NCI-H774 (cell line): ENCODE measurements at places on chromosomes 5 and 9.

- DNase-seq, result peak; percentile 60
Observed at GRCh38 chr9:106731910-106732309, 131.1 kb upstream of the ZNF462 start.

DNA sequence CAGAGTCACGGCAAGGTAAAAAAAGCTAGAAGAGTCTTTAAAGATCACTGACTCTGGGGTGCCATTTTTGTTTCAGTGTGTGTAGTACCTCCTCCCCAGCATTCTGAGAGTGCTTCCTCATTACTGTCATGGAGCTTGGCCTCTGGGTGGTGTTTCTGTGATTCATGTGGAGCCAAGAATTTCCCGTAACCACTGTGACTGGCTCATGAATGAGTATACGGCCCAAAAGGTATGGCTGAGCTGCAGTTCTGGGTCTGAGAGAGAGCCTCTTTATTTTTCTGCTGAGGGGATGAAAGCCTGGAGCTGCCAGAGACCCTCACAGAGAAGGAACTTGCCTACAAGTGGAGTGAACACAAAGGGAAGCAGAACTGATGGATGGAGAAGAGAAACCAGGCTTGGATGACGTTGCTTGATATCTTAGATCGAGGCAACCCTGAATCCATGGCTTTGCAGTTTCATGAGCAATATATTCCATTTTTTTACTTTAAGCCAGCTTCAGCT is 85.6 kb downstream of the PTTG1 start:
- DNase-seq, result no peak

GRCh38 chr9:137445275-137445807 is 4.2 kb upstream of the ENTPD8 start:
- peak; percentile 78 for DNase-seq

GRCh38 chr5:97888439-97888838 is 705.4 kb upstream of the RIOK2 start:
- no peak for DNase-seq

GRCh38 chr9:20357037-20357432 is 265.3 kb downstream of the MLLT3 start:
- DNase-seq, result no peak

GRCh38 chr5:97752871-97753270 is 569.8 kb upstream of the RIOK2 start:
- no peak for DNase-seq

- DNase-seq, result no peak
Observed at GRCh38 chr5:110751902-110752762, 13.3 kb downstream of the SLC25A46 start.

- DNase-seq, result peak; percentile 51
Observed at GRCh38 chr5:145681686-145682085, 153.5 kb downstream of the PRELID2 start.

DNA sequence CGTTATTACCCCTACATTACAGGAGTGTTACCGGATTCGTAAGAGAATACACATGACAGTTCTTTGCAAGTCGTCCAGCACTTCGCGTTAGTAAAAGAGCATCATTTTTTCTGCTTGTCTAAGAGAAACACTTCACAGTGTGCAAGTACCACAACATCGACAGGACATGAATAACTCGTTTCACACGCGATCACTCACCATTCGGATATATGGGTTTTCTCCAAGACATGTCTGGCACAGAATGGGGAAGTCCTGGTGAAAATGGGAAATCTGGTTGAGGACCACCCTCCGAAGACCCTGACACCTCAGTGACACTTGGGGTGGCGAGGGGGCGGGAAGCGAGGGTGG is 642 bp downstream of the RBM22 start:
- no peak for DNase-seq

DNA sequence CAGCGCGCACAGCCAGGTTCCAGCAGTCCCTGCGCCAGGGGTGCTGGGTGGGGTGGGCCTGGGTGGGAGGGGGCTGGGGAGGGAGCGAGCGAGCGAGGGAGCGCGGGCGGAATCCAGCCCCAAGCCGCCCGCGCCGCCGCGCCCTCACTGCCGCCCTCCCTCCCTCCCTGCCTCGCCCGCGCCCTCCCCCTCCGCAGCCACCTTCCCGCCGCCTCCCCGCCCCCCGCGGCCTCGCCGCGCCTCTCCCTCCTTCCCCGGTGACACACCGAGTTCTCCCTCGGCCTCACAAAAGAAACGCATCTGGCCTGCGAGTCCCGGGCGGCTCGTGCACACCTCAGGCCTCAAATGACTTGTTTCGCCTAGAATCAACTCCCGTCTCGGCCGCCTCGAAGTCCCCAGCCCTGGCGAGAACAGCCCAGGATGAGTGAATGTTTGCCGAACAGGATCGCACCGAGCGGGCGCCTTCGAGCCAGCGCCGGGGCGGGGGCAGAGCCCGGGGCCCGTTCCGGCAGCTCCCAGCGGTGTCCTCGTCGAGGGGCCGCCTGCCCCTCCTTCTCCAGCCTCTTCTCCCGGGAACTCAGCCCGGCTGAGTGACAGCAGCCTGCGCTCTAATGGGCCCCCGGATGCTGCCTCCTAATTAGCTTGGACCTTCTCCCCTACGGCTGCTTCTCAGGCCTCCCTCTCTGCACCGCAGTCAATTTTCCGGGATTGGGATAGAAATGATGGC is 371 bp upstream of the PITX1 start:
- peak; percentile 39 for DNase-seq

GRCh38 chr5:124393584-124394379 is 352.7 kb downstream of the ZNF608 start:
- DNase-seq, result no peak

- no peak for DNase-seq
Observed at GRCh38 chr9:36165826-36166167, 3.4 kb upstream of the CCIN start.

DNA sequence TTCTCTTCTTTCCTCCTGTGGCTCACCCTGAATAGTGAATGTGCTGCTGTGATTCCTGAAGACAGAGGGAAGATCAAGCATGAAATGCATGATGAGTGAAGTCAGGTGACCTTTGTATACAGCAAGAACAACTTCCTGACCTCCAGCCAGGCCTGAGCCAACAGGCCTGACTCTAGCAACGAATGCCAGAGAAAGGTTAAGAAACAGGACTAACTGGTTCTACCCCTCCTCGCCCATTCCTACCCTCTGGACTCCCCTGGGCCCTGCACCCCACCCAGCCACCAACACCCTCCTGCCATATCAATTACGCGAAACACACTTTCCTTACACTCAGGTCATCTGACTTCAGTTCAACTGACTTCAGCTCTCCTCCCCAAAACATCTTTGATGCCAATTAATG is 4.9 kb downstream of the SUSD1 start:
- no peak for DNase-seq

DNA sequence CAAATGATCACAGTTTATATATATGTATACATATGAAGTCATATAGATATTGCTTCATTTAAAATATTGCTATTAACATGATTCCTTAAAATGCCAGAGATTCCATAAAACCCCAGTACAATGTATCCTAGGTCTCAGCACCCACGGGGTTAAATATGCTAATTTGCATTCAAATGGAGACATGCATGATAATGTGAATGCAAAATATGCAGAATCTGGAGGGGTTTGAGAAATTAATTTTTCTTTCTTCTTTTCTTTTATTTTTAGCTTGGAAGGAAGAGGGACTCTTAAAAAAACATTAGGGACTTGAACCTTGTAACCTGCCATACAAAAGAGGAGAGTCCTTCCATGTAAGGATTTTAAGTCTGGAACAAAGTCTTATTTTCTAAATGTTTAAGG is 211.9 kb downstream of the MEF2C start:
- no peak for DNase-seq

- peak; percentile 33 for DNase-seq
Observed at GRCh38 chr5:81187885-81188284, 45.2 kb upstream of the CKMT2 start.

- no peak for DNase-seq
Observed at GRCh38 chr9:94085062-94085639, 887 bp downstream of the PTPDC1 start.

GRCh38 chr5:154862766-154863165 is 4.3 kb downstream of the CNOT8 start:
- no peak for DNase-seq

DNA sequence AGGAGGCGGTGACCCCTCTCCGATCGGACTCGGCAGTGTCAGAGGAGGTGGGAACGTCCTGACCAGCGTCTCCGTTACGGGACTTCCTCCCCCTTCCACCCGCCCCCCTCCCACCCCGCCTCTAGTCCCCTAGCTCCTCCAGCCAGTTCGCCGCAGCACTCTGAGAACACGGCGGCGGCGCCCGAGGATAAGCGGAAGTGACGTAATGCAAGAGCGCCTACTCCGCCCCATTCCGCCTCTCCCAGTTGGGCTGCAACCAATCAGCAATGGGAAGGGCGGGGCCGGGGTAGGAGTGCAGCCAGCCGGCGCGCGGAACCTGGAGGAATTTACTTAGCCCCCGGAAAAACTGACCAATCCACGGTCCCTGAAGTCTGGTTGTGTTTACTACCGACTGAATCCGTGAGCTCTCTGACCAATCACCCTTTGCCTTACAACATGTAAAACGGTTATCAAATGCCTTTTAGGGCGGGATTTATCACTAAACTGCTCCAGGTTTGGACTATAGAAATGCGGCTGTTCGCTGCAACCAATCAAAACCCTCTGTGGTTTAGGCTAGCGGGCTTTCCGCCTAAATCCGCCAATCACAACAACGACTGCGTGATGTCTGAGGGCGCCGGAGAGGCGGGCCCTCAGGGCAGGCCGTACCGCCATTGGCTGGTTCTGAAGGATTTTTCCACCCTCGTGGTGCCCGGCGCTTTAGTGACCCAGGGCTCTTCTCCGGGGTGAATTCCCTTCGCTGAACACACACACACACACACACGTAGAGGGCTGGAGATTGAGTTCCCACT is at the start of gene ZBTB5:
ZBTB5 (minus strand) TSS at position 202 of the 788 bp plus-strand sequence. CDS start 22,899 bp downstream, outside the sequence.
- DNase-seq, result peak; percentile 99

DNA sequence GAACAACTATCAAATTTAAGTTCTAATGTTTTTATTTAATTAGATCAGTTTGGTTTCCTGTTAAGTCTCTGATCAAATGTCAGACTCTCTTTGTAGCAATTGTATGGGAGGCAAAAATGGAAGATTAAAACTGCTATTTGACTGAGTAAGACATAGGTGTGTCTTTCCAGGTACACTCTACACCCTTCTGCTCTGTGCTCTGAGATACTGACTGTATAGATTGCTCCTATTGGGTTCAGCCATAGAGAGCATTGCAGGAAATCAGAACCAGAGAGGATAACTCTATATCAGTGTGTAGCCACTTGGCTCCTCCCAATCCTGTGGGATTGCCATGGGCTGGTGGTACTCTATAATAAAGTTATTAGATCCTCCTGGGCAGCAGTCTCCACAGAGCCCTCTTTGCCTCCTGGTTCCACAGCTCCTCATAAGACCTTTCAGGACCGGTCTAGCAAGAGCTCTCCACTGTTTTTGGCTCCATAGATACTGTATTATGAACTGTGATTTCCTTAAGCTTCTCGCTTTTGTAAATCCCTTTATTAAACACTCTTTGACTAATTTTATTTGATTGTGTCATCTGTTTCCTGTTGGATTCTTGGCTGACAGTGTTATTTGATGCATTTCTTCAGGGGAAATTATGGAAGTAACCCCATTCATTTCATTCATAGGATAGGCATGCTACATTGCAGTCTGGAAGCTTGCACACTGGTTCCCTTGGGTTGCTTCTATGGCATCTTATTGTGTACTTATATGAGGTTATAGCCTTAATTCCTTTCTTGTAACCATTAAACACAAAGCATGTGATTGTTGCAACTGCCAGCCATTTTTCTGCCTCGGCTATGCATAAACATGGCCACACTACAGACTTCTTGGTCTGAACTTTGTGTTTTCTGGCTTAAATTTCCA is 115.6 kb downstream of the VCAN start:
- no peak for DNase-seq

DNA sequence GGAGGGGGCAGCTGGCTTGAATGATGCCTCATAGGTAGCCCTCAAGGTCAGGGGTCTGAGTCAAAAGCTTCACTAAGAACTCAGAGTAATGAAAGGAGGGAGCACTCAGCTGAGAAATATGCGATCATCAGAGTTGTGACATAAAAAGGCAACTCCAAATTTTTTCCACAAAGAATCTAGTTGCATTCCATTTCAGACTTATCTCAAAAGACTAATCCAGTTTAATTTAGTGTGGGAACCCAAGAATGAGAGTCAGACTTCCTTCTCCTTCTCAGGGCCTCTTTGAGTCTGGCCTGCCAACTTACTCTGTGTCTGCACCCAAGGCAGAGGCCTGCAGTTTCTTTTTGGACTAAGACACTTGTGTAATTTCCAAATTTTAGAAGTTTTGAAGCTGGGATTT is 34.7 kb downstream of the GABRP start:
- DNase-seq, result no peak

DNA sequence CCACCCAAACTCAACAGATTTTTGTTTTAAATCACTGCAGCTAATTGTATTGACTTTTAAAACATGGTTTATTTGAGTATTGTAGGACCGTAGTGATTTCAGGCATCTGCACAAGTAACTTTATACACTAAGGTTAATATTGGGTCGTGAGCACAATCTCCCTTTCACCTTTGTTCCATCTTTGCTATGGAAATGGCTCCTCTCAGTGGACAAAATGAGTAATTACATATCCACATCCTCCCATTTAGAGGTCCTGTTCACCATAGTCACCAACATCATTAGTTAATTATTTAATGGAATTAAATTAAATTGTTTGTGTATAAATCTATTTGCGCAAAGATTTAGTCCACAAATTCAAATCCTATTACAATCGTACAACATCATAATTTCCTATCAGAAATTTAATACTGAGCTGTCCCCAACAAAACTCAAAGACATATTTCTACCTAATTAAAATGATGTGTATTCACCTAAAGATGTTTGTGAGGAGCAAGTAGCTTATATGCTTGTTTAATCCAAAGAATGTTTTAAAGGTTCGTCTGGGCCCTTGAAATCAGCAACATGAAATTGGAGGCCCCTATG is 173.0 kb upstream of the DAPK1 start:
- no peak for DNase-seq

GRCh38 chr5:32709750-32710549 is 1.2 kb upstream of the NPR3 start:
- peak; percentile 59 for DNase-seq

DNA sequence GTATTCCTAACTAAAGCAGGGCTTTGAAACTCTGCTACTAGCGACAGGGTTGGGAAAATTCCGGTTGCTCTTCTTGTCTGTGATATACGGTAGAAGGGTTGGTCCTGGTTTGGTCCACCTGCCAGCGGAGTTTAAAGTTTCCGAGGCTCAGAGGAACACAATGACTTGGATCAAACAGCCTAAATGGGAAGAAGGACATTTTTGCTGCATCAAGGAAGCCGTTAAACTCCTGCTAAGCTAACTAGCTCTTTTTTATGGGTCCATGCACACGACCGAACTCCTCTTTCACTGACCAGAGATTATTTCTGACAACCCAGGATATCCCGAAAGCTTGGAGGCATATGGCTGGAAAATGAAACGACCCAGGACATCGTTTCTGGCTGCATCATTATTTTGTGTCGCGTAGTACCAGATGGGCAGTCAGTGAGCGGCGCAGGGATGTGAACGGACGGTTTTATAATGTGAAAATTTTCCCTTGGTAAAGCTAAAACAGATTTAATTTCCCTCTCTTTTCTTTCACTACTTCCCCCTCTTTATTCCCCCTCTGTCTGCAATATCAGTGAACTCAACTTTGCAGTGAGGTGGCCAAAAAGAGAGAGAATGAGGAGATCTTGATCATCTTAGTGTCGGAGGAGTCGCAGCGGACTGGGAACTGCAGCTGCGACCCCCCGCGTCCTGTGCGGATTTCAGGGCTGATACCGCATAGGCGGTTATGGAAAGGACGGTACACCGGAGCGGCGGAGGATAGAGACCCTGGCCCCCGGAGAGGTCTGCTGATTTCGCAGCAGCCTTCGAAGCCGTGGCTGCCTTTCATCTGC is at the start of gene LURAP1L:
LURAP1L (plus strand) TSS at position 160 of the 818 bp plus-strand sequence. CDS start 696 bp downstream, outside the sequence.
- peak; percentile 80 for DNase-seq
